Anterior cingulate cortex (tissue), 58 donors: ENCODE measurements at places on chromosomes 4 and X.

DNA sequence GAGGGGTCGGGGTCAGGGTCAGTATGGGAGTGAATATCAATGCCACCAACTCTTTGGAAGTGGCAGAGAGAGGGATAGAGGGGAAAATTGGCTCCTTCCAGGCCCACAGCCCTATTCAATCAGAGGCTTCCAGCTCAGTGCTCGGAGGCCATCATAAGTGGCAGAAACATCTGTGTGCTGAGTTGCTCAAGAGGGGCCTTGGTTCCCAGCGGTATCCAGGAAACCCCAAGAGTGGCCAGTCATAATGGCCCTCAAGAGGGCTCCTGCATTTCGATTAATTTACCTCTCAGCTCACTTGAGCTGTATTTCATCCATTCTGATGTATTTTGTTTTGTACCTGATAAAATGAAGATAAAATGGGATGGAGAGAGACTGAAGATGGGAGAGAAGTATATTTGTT, 154.3 kb upstream of the EOLA2 start:
- no peak for DNase-seq

GRCh38 chrX:128106630-128107029, 54.4 kb upstream of the ACTRT1 start:
- DNase-seq, result no peak

- DNase-seq, result no peak
Observed at GRCh38 chr4:143021384-143021783, 163.3 kb upstream of the USP38 start.

- no peak for DNase-seq
Observed at GRCh38 chrX:48487362-48487798, 11.4 kb downstream of the FTSJ1 start.

GRCh38 chrX:40101430-40101802, 3.7 kb upstream of the BCOR start:
- no peak for DNase-seq
